ENCODE measurements at places on chromosomes 6 and 20.
A peak's percentile ranks its signal among the peaks of the same experiment; 100 is the strongest.

DNA sequence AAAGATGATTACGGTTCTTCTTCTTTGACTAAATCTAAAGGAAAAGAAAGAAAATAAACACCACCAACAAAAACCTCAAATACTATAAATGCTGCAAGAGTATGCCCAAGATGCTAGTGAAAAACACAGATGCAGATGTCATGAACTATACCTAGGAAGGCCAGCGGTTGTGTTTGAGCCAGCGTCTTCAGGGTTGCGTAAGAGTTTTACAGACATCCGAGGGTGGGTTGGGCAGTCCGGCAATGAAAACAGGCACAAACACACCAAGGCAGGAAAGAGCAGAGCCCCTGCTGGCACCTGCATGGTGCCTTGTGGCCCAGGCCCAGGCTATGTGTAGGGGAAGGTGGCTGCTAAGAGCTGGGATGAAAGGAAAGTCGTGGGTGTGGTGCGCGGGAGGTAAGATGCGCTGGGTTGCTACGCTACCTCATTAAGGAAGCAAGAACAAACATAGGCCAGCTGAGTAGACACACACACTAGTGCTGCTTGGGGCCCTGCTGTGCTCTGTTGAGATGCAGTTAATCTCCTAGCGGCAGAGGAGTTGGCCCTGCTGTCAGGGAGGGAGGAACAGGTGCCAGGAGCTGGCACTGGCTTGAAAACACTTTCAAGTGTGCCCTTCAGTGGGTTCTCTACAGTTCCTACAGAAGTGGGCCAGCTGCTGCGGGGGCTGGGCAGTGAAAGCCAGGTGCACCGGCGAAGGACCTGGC, 170.2 kb upstream of the PLN start:
- DNase-seq = no peak

GRCh38 chr6:157292202-157292601, 31.1 kb downstream of the TMEM242 start:
- DNase-seq = no peak

- DNase-seq = no peak
Observed at GRCh38 chr6:159682295-159682694, 10.7 kb downstream of the SOD2 start.

- peak; percentile 47 for DNase-seq
Observed at GRCh38 chr20:380763-381580, 412 bp downstream of the TRIB3 start.

GRCh38 chr6:23455754-23456153, 670.3 kb upstream of the NRSN1 start:
- no peak for DNase-seq

DNA sequence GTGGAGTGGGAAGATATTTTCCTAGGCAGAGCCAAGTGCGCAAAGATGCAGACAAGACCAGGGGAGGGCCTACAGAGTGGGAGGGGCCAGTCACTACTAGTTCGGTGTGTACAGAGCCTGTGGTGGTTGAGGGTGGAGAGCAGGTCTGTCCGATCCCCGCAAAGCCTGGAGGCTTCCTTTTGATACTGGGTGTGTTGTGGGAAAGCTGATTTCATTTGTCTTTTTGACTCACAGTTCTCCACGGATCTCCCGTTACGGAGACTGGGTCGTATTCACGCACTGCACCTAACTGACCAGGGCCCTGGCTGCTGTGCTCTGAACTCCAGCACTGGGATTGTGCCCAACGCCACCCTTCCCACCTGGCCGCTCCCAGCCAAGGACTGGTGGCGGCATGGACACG, 1.4 kb upstream of the TIAM2 start:
- DNase-seq = no peak

DNA sequence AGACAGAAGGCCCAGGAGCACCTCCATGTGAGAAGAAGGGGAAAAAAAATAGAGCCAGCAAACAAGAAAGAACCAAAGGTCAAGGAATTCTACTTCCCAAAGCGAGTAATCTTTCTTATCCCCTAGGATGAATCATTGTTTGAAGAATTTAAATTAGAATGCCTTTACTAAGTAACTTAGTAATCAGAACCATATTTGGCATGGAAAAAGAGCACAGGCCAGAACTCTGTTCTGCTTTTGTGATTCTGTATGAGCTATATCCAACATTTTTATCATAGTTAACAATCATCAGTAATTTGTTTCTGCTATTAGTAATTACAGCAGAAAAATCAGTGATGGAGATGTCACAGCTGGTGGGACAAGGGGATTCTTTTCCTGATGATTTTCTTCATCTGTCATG, 228.8 kb upstream of the FAM83B start:
- DNase-seq = no peak
